ENCODE measurements at places on chromosomes 6 and 20.

DNA sequence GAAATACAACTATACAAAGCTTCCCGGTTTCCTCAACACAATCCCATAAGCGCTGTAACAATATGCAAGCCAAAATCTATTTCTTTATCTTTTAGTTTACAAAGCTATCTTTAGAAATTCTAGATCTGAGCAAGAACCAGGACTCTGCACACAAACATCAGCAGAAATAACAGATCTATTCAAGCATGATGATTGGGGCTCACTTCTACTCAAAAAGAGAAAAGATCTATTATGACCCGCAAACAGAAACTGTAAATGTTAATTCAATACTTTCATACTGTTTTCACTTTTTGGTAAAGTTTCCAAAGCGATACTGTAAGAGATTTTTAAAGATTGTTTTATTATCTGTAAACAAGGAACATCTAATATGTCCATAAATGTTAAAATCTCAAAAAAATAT is 86.6 kb downstream of the SESN1 start:
- no peak for DNase-seq

- no peak for DNase-seq
These were observed 47.3 kb upstream of the HIVEP1 start for GRCh38 chr6:11964729-11965335.

- DNase-seq, result no peak
These were observed 62.3 kb downstream of the ME1 start for GRCh38 chr6:83368577-83368976.

DNA sequence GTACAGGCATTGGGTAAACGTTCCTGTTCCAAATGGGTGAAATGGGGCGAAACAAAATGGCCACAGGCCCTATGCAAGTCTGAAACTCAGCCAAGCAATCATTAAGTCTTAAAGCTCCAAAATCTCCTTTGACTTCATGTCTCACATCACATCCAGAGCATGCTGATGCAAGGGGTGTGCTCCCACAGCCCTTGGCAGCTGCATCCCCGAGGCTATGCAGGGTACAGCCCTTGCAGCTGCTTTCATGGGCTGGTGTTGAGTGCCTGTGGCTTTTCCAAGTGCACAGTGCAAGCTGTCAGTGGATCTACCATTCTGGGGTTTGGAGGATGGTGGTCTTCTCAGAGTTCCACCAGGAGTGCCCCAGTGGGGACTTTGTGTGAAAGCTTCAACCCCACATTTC is 270.0 kb upstream of the CDYL start:
- no peak for DNase-seq

DNA sequence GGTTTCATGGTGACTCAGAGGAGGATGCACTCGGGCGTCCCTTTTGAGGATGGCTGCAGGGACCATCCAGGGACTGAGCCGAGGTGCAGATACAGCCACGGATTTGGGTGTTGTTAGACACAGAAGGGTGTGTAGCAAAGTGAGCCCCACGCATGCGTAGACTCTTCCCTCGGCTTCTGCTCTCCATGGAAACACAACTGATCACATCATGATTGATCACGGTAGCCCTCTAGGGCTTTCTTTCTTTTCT is 606 bp upstream of the ULBP1 start:
- DNase-seq, result no peak

DNA sequence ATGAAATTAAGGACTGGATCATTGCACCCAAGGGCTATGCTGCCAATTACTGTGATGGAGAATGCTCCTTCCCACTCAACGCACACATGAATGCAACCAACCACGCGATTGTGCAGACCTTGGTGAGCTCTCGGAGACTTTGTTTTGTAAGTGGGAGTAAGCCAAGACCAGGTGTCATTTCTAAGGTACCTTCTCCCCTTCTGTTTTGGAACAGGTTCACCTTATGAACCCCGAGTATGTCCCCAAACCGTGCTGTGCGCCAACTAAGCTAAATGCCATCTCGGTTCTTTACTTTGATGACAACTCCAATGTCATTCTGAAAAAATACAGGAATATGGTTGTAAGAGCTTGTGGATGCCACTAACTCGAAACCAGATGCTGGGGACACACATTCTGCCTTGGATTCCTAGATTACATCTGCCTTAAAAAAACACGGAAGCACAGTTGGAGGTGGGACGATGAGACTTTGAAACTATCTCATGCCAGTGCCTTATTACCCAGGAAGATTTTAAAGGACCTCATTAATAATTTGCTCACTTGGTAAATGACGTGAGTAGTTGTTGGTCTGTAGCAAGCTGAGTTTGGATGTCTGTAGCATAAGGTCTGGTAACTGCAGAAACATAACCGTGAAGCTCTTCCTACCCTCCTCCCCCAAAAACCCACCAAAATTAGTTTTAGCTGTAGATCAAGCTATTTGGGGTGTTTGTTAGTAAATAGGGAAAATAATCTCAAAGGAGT is 30.4 kb downstream of the TXNDC5 start:
- DNase-seq, result no peak

GRCh38 chr6:143333081-143333480 is 117.4 kb downstream of the ADAT2 start:
- no peak for DNase-seq

GRCh38 chr20:38337561-38338140 is 8.6 kb upstream of the LBP start:
- DNase-seq, result no peak

DNA sequence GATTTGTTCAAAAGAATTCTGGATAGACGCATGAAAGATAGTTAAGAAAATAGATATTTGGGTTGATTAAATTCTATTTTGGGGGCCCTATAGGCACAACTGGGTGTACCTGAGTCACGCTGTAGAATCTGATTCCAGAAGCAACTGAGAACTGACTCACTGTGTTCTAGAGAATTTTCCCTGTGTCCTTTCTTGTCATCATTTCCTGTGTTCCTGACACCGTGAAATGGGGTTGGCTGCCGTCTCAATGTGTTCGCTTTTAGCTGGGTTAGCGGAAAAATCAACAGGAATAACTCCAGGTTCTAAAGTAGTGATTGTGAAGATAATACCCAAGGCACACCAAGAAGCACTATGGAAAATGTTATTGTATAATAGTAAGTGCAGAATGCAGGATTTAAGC is 5.0 kb downstream of the GCNT2 start:
- no peak for DNase-seq

DNA sequence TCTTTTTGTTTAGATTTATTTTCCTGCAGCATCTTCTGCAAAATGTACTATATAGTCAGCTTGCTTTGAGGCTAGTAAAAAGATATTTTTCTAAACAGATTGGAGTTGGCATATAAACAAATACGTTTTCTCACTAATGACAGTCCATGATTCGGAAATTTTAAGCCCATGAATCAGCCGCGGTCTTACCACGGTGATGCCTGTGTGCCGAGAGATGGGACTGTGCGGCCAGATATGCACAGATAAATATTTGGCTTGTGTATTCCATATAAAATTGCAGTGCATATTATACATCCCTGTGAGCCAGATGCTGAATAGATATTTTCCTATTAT is 3.2 kb downstream of the FOXC1 start:
- no peak for DNase-seq

DNA sequence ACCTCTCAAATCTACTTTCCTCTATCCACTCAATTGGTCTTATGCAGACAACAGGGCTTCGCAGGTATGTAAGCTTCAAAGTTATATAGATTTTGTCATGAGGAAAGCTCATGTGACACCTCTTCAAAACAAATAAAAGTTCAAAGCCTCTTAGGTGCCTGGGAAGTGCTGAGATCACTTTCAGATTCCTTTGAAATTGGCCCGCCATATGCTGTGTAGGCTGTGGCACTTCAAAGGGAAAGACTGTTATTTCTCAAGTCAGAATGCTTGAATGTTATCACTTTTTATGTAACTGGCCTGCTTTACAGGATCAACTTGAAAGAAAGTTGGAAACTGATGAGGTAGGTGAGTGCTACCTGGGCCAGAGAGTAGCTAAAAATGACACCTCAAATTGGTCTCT is 67.1 kb upstream of the GFRAL start:
- DNase-seq, result no peak

DNA sequence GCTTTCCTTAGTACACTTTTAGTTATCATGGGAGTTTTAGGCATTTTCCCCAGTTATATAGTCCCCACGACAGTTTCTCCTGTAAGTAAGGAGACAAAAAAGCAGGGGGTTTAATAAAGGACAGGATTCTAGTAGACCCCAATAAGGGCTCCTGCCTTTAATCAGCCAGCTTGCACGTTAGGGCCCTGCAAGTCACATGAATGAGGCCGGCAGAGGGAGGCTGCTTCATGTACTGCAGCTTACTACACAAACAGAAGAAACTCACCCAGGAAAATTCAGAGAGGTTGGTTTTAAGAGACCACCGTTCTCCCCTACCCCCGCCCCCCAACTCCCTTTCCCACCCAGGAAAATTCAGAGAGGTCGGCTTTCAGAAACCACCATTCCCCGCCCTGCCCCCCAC is 229.7 kb upstream of the MOCS1 start:
- DNase-seq, result no peak

GRCh38 chr20:62122654-62123449 is 577 bp downstream of the LSM14B start:
- DNase-seq, result peak; percentile 61

DNA sequence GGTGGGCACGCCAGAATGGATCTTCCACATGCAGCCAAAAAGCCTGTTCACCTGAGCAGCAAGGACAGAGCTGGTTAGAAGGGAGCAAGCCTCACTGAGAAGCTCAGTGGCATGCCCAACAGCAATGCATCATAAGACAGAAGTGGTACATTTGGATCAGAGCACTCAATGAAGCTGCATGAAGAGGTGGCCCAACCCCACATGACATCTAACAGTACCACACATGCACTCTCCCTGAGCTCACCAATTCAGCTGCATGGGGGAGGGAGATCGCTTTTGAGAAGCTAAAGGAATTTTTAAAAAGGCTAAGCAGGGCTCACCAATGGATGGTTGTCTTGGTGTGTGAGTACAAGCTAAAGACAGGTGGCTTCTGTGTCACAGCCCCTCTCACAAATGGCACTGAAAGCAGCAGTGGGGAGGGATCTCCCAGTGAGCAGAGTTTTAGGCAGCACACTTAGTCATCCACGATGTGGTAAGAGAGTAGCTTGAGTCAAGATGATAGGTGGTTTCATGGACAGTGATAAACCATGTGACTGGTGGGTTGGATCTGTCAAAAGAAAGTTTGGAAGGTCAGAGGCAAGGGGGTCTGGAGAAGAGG is 166.6 kb upstream of the TAB2 start:
- DNase-seq, result no peak

GRCh38 chr6:11989386-11989785 is 22.7 kb upstream of the HIVEP1 start:
- DNase-seq, result no peak

- no peak for DNase-seq
These were observed 13.9 kb downstream of the KCNK15 start for GRCh38 chr20:44759595-44759994.

DNA sequence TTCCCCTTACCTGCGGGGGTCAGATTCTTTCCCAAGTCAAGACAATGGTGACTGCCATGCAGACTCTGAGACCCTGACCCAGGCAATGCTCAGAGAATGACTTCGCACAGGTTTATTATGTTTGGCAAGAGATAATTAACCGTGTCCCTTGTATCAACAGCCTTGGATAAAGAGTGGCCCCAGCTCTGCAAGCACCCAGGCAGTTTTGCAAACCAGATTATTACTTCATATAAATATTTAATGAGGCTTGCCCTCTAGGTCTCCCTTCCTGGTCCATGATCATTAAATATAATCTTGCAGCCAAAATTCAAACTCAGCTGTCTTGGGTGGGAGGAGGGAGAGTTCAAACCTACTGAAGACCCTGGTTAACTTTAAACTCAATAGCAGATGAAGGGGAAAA is 156.5 kb downstream of the ANKRD60 start:
- no peak for DNase-seq

- no peak for DNase-seq
These were observed 80.5 kb downstream of the YTHDF1 start for GRCh38 chr20:63135411-63135810.

DNA sequence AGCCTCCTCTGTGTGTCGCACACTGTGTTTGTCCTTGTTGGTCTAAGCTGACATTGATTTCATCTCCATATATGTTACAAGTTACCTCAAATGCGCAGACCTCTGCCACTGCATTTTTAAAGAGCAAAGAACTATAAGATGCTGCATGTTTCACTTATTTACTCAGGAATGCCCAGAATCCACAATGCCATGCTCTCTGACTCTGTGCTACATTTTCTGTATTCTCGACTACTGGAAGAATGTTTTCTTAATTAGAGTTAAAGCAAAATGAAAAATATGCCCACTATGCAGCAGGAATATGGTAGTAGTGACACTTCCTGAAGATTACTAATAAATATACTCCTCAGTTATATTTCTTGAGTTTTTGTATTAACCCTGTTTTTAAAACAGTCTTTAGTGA is 296.4 kb downstream of the HACE1 start:
- DNase-seq, result no peak

All from GM12891 (cell line).